Osteoblast (primary cell): ENCODE measurements at places on chromosomes 6 and 20. TPM values are rescaled to one million over a fixed set of nuclear protein-coding genes. Genes with fewer than 3 reads are reported as not detected.

MUCL3 gene
- not detected in 2 replicates for total RNA-seq

SRSF12 gene
- under 0.01 and 0.29 TPM in 2 replicates for total RNA-seq

AIF1 gene
- 0.36 TPM in 1 of 2 replicates, not detected in the other for total RNA-seq

MAFB gene
- total RNA-seq = 12.1 and 12.7 TPM in 2 replicates

BPI gene
- under 0.01 TPM in 1 of 2 replicates, not detected in the other for total RNA-seq

BHLHE23 gene
- not detected in 2 replicates for total RNA-seq

PBOV1 gene
- total RNA-seq = not detected in 2 replicates

PLCG1 gene
- total RNA-seq = 72.4 and 73.7 TPM in 2 replicates

GPSM3 gene
- total RNA-seq = 0.88 and 1.1 TPM in 2 replicates

TSBP1 gene
- total RNA-seq = not detected in 2 replicates

SLC12A5 gene
- under 0.01 TPM in 2 replicates for total RNA-seq

APCDD1L gene
- 16.3 and 16.5 TPM in 2 replicates for total RNA-seq
